ENCODE measurements at places on chromosomes 6 and 20.

DNA sequence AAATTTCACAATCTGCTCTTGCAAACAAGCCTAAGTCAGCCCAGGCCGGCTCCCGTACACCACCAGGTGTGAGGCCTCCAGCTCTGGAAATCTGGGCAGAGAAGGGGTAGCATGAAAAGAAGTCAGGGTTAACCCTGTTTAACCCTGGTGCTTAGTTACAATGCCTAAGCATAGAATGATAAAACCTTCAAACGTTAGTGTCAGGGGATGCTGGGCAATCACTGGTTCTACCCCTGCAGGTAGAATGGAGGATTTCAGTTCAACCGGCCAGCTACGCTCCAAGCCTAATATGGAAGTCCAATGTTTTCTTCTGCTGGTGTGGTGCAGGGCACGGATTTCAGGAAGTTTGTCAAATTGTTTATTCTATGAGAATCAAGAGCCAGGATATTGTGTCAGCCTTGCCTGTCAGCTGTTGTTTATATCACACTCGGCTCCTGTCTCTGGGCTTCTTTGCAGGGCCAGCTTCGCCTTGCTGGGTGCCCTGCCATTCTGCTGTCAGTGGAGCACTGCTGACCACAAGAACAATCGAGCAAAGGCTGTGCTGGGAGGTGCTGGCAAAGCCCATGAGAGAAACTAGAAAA is 20.2 kb upstream of the CD93 start:
- no peak for DNase-seq

DNA sequence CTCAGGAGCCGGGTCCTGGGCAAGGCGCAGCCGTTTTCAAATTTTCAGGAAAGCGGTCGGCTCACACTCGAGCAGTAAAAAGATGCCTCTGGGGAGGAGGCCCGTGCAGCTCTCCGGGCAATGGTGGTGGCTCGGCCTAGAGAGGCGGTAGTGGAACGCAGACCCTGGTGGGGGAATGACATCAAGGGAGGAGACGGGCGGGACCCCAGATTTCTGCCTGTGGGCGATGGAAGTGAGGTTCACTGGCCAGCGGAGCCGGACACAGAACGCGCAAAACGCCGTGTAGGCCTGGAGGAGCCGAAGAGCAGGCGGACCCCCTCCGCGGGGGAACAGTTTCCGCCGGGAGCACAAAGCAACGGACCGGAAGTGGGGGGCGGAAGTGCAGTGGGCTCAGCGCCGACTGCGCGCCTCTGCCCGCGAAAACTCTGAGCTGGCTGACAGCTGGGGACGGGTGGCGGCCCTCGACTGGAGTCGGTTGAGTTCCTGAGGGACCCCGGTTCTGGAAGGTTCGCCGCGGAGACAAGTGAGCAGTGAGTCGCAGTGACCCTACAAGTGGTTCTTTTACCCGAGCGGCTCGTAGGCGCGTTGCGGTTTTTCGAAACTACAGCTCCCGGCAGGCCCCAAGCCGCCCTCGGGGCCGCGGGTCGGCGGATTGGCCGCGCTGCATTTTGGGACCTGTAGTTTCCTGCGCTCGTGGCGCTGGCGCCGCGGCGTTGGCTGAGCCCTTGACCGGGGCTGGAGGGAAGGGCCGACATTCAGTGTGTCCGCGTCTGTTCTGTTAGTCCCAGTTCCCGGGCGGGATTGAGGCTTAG is at the start of gene RTEL1:
Gene RTEL1, plus strand, starts transcription at position 376 of the 812 bp plus-strand sequence. CDS start 1,091 bp downstream, outside the sequence.
- peak; percentile 74 for DNase-seq

DNA sequence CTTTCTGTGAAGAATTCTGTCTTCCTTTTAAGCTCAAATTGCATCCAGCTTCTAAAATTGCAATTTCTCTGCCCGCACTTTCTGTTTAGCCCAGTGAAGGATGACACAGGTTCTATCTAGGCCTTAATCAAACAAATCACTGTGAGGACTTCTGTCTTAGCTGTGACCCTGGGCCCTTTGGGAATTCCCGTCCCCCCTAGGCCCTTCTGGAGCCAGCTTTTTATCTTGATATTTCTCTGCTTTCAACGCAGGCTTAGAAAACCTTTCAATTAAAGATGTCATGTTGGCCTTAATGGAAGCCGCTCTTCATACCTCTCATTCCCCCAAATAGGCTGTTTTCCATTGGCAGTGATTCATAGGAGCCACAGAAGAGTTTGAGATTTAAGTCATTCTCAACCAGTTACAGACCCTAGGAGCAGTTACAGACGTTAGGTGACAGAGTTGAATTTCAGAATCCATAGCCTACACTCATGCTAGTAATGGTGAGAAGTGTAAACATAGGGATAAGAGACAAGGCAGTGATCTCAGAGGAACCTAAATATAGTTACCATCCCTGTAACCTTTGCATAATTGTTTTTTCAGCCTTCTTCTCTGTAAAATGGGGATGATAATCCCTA is 74.8 kb upstream of the FLRT3 start:
- DNase-seq = no peak

DNA sequence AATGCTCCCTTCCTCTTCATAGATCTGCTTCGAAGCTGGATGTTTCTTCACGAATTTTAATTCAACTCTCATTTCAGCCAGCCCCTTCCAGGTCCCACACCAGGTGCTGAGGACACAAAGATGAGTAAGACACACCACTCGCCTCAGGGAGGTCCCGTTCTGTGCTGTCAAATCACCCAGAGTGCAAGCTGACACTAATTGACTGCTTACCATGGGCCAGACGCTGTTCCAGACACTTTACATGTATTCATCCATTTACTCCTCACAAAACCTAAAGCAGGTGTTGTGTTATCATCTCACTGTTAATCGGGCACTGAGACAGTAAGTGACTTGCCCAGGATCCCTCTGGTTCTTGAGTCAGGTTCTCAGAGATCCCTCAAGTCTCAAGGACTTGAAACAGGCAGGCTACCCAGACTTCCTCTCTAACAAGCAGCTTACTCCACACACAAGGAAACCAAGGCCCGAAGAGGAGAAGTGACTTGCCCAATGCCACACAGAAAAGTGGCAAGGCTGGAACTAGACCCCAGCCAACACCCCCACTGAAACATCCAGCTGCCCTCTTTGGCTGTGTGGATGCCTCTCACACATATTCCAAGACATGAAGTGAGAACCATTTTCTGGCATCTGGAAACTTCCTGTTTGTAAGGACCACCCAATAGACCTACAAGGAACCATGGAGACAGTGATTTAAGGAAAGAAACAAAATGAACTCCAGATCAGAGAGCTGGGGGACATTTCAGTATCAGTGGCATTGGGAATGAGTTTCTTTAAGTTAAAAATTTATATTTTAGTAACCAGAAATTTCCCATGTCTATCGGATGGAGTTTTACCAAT is 174.5 kb downstream of the CDC5L start:
- no peak for DNase-seq

DNA sequence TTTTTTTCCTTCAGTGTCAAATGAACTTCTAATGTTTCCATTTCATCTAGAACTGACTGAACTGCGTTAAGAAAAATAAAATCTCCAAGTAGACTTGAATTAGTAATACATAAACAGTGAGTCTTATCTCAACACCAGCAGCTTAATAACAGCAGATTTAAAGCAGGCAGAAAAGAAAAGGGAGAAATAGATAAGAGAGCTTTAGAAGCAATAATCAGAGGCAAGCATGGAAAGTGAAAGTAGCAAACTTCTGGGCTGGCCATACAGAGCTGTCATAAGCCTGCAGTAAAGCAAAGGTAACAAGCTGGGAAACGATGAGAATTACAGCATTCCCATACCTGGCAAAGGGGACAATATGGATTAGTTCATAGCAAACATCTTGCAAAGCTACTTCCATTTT is 16.9 kb upstream of the ANGPT4 start:
- DNase-seq = no peak

GRCh38 chr6:43698584-43699349 is 11.2 kb upstream of the MRPS18A start:
- no peak for DNase-seq
